H7 (cell line): ENCODE measurements at places on chromosomes 11 and 22.
A peak's percentile ranks its signal among the peaks of the same experiment; 100 is the strongest.

DNA sequence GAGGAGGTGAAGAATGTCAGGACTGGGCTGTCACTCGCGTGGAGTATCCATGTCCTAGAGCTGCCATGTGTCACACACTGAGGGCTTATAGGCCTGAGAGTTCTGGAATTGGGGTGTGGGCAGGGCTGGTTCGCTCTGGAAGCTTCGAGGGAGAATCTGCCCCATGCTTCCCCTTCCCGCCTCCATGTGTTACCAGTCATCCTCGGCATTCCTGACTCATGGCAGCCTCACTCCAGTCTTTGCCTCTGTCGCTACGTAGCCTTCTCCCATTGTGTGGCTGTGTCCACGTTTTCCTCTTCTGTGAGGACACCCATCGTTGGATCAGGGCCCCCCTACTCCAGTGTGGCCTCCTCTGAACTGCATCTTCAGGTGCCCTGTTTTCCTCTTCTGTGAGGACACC lies 301.2 kb downstream of the TBC1D22A start:
- DNase-seq, result peak; percentile 24

DNA sequence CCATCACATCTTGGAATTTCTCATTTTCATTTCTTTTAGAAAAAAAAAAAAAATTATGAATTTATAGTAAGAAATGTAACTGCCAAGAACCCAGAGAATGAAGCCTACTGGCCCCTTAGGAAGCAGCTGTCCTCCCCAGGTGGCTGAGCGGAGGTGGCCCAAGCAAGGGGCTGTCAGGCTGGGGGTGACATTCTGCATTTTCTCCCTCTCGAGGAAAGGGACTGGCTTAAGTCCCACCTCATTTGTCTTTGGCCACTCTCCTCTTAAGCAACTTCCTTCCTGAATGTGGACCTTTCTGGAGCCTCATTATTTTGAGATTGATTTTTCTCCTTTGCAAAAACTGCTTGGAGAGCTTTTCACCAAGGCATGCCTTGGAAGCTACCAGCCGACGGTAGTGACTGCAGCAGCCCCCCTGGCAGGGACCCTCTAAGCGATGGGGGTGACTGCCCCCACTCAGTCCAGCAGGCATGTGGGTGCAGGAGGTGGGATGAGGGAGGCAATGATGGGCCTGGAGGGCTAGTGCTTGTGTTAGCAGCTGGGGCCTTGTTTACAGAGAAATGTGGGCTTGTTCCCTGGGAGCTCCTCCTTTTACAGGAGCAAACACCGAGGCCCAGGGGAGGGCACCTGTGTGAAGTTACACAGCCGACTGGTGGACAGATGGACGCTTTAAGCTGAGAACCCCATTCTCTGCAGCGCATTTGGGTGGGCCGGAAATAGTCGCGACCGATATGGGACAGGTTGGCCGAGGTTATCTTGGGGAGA lies 111.7 kb downstream of the MORC2 start:
- peak; percentile 21 for DNase-seq

GRCh38 chr11:114081641-114082414 lies 22.3 kb downstream of the ZBTB16 start:
- DNase-seq, result no peak

GRCh38 chr11:72238492-72239312 lies 5.3 kb downstream of the PHOX2A start:
- peak; percentile 81 for DNase-seq

- no peak for DNase-seq
These were observed 64.8 kb downstream of the PAK1 start for GRCh38 chr11:77409046-77409445.

GRCh38 chr11:47289856-47290255 lies 19.9 kb downstream of the MADD start:
- DNase-seq, result peak; percentile 10

DNA sequence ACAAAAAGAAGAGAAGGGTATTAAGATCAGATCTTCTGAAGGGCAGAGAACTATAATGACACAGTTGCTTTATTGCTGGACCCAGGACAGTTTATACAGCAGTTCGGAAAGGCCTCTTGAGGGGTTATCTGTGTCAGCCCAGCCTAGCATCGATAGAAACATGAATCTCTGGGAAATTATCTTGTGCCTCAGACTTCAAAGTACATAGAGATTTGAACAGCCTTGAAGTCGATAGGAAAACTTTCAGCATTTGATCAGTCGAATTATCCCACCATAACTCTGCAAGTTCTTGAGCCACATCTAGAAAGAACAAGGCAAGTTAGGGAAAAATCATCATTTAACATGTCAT lies 2.5 kb upstream of the LMO2 start:
- DNase-seq, result no peak

DNA sequence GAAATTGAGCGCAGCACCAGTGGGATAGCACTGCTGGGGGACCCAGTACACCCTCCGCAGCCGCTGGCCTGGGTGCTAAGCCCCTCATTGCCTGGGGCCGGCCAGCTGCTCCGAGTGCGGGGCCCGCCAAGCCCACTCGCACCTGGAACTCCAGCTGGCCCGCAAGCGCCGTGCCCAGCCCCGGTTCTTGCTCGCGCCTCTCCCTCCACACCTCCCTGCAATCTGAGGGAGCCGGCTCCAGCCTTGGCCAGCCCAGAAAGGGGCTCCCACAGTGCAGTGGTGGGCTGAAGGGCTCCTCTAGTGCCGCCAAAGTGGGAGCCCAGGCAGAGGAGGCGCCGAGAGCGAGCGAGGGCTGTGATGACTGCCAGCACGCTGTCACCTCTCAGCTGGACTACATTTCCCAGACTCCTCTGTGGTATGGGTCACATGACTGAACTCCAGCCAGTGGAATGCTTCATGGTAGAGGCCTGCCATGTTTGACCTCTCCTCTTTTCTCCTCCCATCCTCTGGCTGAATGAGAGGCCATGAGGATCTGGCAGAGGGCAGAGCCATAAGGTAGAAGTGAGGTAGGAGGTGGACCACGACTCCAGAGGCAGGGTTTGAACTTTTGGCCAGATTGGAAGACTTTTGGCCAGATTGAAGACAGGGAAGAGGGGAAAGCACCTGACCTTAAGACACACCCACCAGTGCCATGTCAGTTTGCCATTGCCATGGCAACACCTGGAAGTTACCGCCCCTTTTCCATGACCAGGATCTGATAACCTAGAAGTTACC lies 6.2 kb downstream of the MRGPRD start:
- peak; percentile 83 for DNase-seq

- no peak for DNase-seq
These were observed 33.0 kb downstream of the PTPRJ start for GRCh38 chr11:48013269-48013901.

GRCh38 chr11:13210424-13210823 lies 67.2 kb upstream of the BMAL1 start:
- peak; percentile 63 for DNase-seq
